Breast epithelium (tissue), 4 donors: ENCODE measurements at places on chromosomes 3 and 15. TPM values are rescaled to one million over a fixed set of nuclear protein-coding genes. Genes with fewer than 3 reads are reported as not detected.

The ZNF385D gene
- 3.8 TPM for total RNA-seq

The CYP19A1 gene
- total RNA-seq, result 1.0 TPM

DNA sequence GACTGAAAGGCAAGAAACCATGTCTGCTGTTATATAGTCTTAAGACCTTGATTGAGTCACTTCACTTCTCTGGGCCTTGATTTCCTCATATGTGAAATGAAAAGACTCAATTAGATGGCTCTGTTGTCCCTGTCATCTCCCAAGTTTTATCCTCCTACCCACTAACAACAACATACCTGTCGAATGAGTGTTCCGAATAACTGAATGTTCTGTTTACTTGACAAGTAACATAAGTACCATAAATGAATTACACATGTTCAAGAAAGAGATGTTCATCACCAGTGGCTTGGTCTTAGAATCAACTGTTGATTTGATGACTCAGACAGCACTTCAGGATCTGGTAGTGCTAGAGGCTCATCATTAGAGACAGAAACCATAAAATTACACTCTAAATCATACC is 311.7 kb downstream of the VPS13C start:
- no peak for DNase-seq

- no peak for DNase-seq
These were observed 92.2 kb downstream of the NFKBIZ start for GRCh38 chr3:101941318-101942040.
